ENCODE measurements at places on chromosomes 13 and 19.

- DNase-seq: no peak
These were observed 17.7 kb downstream of the PNMA8A start for GRCh38 chr19:46453661-46454060.

DNA sequence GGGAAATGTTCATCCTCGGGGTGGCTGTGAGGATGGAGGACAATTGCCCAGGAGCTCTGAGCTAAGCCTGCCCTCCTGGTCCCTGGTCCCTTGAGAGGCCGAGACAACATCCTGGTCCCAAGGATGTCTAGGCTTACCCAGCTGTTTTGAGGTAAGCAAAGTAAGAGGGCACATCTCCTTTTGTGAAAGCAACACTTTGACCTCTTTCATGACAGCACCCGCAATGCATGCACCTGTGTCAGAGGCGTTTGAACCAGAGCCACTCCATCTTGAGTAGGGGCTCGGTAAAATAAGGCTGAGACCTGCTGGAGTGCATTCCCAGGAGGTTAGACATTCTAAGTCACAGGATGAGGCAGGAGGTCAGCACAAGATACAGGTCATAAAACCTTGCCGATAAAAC lies 43.1 kb upstream of the ANKRD10 start:
- no peak for DNase-seq

GRCh38 chr13:82934000-82934399 lies 948.3 kb downstream of the SLITRK1 start:
- DNase-seq: no peak

- DNase-seq: no peak
These were observed 806 bp downstream of the ZNF414 start for GRCh38 chr19:8513036-8513686.

- peak; percentile 66 for DNase-seq
These were observed 1.7 kb downstream of the ANO8 start for GRCh38 chr19:17332677-17333581.

GRCh38 chr19:48135411-48135810 lies 24.8 kb upstream of the PLA2G4C start:
- peak; percentile 4 for DNase-seq

DNA sequence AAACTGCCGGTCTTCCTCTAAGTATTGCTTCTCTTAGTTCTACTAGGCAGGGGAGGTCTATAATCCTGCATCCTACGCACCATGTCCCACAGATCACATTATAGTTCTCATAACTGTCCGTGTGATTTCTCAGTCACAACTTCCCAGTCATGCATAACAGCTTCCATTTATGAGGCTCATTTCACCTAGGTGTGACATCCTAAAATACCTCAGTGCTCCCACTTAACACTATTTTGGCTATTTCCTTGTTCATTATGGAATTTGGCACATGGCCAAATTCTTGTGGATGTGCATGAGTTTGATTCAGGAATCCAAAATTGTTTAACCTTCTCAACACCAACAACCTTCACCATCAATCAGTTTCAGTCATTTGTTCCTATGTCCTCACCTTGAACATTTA lies 989.9 kb downstream of the OLFM4 start:
- DNase-seq: no peak

DNA sequence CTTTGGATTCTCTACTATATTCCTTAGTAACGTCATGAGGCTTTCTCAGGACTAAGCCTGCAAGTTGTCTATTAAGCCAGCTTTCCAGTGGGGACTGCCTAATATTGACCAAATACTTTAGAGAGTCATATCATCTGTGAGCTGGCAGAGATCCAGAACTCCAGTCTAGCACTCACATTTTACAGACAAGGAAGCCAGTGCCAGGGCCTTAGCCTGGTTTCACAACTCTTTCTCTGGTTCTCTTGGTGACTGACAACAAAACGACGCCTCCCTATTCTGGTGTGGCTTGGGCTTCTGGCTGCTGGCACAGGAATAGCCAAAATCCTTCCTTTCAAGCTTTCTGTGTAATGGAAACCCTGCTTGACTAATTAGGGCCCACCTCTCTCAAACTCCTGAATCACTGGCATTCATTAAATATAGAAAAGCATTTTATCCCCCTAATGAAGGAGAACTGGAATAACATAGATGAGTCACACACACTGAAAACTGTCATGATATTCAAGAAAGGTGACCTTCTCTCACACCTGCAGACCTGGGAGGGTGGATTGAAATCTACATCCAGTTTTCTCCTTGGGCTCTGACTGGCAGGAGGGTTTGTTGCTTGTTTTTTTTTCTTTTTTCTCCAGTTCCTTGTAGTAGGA lies 75.2 kb upstream of the UBL3 start:
- DNase-seq: peak; percentile 75

GRCh38 chr13:26227166-26227971 lies 5.3 kb upstream of the RNF6 start:
- DNase-seq: no peak

DNA sequence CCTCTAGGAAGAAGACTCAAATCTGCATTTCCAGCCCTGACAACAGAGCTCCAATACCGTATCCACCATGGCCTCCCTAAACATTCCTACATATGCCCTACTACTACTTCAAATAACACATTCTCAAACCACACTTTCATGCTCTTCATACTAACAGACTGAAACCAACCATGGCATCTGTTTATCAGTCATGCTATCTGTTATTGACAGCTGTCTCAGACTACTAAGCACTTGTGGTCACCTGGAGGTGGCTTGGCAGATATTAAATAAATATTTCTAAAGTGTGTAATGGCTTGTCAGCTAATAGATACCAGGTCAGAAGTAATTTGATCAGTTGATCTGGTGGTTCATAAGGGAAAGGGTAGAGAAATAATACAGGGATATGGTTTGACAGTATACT lies 489.1 kb downstream of the DIAPH3 start:
- DNase-seq: no peak

GRCh38 chr19:572743-573518 lies 535 bp downstream of the BSG start:
- DNase-seq: peak; percentile 20

GRCh38 chr19:13023656-13024055 lies 28.4 kb downstream of the NFIX start:
- no peak for DNase-seq

DNA sequence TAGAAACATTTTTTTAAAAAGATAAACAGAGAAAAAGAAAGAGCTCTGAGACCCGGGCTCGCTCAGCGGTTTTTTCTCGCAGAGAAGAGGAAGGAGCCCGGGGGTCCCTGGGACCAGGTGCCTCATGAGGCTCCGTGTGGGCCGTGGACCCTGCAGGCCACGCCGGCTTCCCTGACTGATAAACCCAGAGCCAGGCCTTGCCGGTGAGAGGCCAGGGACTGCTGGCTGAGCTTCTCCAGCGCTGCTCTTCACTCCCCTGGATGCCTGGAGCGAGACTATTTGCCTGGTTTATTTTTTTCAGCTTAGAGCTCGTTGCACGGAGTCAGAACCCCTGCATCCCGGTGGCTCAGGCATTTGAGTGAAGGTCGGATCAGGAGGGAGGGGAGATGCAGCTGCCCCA lies 53.4 kb upstream of the F7 start:
- no peak for DNase-seq

- peak; percentile 58 for DNase-seq
These were observed 3.0 kb downstream of the CNFN start for GRCh38 chr19:42386974-42387707.

- no peak for DNase-seq
These were observed 21.5 kb downstream of the SH3GL1 start for GRCh38 chr19:4378886-4379285.

DNA sequence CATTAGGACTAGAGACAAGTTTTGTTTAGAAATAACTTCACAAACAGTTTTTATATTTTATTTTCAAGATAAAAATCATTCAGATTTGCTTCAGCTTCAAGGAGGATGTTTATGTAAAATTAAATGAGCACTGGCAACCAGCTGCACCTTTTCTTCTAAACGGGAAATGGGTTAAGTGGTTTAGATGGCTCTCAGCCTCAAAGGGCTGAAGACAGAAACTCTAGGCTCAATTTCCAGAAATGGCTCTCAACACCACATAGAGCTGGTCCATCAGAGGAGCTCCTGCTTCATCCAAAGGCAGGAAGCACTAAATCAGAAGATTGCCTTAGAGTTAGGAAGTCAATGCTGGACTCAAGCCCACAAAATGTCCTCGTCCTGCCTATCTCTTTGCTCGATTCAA lies 74.7 kb downstream of the ZNF429 start:
- no peak for DNase-seq

DNA sequence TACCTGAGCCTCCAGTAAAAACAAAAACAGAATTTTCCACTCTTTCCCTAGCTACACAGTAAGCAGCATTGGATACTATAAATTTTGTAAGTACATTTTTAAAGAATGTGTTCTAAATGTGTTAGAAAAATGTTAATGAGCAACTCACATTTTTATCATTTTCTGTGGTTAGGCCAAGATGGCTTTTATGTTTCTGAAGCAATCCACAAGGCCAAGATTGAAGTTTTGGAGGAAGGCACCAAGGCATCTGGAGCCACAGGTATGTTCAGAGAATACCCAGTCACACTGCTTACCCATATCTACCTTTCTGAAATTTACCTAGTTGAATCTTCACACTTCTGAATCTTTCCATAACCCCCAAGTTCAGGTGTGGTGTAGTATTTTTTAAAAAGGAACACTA lies 21.6 kb downstream of the SERPINE3 start:
- no peak for DNase-seq

GRCh38 chr19:55492362-55492944 lies 4.2 kb downstream of the SSC5D start:
- no peak for DNase-seq

- DNase-seq: no peak
These were observed 14.8 kb downstream of the RABAC1 start for GRCh38 chr19:41944336-41944735.

DNA sequence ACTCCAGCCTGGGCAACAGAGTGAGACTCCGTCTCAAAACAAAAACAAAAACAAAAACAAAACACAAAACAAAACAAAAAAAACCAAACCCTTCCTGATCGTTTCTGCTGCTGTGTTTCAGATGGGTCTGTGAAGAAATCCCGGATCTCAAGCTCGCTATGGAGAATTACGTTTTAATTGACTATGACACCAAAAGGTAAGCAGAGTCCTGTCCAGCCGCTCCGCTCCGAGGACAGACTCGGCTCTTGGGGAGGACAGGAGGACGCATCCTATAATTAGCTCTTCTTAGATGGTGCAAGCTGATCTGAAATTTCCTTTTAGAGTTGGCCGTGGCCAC lies 22.0 kb downstream of the DOT1L start:
- no peak for DNase-seq

- peak; percentile 19 for DNase-seq
These were observed 23.3 kb downstream of the RBM26 start for GRCh38 chr13:79382545-79383275.

DNA sequence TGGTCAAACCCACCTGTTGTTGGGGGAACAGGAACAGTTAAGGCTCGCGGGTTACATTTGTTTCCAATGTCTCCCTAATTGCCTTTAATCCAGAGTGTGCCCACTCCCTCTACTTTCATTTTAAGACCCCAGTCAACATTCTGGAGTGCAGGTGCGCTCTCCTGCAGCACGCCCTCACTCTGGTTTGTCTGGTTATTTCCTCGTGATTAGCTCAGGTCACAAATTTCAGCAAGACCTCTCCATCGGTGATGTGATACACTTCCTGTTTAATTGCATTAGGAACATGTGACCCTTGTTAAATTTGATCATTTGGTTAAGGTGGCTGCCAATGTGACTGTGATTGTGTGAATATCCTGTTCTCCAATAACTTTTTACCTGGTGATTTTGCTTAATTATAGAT lies 53.0 kb downstream of the TEX29 start:
- no peak for DNase-seq

GRCh38 chr13:101305981-101306411 lies 110.3 kb downstream of the NALCN start:
- DNase-seq: no peak

DNA sequence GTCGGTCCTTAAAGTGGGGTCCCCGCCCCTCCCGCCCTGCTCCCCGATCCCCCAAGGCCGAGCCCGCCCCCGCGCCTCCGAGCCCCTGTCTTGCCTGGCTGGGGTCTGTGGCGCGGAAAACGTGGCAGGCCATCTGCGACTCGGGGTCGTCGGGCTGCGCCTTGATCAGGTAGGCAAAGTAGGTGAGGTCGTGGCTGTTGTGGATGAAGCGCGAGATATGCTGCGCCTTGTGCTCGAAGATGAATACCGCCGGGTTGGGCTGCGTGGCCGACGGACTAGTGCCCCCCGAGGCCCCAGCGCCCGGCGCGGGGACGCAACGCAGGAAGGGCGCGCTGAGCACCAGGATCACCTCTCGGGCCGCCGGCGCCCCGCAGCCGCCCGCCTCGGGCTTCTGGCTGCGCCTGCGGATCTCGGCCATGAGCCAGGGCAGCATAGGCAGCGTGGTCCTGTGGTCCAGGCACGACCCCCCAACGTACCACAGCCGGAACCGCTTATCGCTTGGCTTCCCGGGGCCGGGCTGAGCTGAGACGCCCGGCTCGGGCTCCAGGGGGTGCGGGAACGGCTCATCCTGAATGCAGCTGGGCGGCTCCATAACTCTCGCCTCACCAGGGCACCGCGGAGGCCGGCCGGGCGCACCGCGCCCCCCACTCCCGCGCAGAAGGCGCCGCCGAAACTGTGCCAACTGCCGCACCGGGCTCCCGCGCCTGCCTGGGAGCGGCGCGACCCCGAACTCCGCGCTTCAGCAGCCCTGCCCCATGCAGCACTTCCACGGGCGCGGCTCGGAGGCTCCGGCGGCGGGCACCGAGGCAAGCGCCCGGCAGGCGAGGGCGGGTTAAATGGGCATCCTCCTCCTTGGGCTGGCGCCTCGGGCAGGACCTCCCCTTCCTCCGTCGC lies 546 bp downstream of the TBC1D4 start:
- DNase-seq: no peak

DNA sequence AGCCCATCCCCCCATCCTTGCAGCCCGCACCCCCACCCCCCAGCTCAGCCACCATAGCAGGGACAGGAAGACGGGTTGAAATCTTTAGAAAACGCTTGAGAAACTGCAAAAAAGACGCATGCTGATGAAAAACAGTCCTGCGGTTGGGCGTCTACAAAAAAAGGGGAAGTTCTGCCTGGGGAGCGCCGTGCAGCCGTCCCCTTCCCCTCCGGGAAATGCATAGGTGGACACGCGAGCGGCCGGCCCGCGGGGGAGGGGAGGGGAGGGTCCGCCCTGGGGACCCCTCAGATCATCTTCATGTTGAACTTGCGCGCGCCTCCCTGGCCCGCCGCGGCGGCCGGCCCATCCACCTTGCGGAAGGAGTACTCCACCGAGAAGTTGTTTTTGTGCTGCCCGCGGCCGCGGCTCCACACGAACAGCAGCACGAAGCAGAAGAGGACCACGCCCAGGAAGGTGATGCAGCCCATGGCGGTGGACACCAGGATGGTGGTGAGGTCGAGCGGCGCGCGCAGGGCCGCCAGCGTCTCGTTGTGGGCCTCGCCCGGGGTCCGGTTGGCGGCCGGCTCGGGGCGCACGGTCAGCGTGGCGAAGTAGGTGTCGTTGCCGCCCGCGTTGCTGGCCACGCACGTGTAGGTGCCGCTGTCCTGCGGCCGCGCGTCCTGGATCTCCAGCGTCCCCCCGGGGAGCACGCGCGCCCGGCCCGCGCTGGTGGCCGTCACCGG lies 7.9 kb upstream of the PEAK3 start:
- DNase-seq: peak; percentile 81

DNA sequence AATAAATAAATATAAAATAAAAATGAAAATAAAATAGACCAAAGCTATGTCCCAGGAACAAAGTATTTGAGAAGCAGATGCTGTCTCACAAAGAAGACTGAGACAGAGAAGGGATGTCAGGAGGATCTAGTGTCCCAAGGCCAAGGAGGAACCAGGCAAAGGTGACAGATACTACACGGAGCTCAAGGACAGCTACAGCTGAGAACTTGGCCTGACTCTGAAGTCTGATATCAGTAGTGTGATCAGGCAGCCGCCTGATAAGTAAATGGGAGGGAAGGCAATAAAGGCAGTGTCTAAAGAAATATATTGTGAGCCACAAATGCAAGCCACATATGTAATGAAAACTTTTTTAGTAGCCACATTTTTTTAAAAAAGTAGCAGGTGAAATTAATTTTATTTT lies 20.4 kb upstream of the NANOS3 start:
- DNase-seq: no peak

Data from inflammatory macrophage treated with lipopolysaccharide for 4 hours (primary cell).